Neural crest cell (in vitro differentiated cells): ENCODE measurements at places on chromosomes 11 and 22.

- DNase-seq: no peak
Measured at GRCh38 chr11:132994966-132995365, 537.3 kb downstream of the OPCML start.

DNA sequence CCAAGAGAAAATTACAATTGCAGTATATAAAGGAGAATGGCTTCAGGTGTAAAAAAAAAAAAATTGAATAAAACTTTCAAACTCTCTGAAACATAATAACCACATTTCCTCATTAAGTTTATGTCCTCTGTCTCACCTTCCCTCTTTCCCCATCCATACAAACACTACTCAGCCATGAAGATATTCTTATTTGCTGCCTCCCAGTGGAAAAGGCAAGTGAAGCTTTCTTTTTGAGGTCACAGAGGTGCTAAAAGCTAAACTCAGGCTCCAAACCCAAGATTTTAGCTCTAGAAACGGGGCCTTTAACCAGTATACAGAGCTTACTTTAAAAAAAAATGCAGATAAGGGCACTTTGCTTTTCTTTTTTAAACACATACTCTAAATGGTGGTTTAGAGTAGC is 1568.5 kb downstream of the FAM181B start:
- no peak for DNase-seq

DNA sequence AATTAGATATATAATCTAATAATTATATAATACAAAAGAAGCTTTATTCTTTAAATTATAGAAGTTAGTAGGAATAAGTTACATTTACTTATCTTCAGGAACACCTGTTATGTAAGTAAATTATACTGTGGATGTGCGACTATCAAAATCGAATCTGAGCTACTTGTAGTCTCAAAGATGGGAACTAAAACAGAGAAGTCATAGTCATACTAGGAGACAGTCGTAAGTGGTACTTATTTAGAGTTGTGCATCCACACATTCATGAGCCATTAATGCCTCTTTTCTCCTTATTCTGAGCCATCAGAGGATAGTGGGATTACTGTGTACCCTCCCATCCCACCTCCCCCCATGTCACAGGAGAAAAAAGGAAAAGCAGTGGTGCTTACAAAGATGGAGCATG is 114.4 kb downstream of the CADM1 start:
- DNase-seq: no peak

- no peak for DNase-seq
Measured at GRCh38 chr22:25569983-25570382, 5.5 kb downstream of the GRK3 start.

GRCh38 chr11:35682230-35683173 is 19.9 kb downstream of the TRIM44 start:
- no peak for DNase-seq

GRCh38 chr11:72848846-72849466 is 34.7 kb downstream of the ATG16L2 start:
- no peak for DNase-seq

DNA sequence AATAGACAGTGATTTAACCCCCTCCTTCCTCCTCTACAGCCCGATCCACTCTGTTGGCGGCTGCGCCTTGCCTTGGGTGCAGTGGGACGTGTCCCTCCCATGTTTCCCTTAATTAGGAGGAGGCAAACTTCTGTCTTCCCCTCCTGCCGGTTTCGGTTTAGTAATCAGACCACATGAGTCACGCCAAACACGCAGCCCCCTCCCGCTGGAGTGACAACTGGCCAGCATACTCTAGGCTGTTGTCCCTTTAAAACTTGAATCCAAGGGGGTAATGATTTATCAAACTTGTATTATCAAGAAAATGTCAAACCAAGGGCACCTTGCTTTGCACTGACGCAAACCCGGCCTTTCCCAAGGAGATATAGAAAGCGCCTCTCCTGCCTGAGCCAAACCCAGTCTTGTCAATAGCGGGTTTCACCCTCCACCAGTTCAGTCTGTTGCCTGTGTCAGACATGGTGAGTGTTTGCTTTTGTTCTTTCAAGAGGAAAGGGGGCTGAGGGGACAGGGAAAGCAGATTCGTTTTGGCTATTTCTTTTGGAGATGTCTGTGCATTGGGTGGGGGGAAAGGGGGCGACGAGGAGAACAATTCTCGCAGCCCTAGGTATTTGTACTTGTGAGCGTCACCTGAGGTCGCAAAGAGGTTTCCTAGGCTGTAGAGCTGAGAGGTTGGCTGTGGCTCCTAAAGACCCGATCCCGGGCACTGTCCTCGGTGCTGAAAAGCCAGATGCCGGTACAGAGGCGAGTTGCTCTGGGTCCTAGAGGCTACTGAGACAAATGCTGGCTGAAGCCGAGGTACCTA is at the start of gene SLC6A5:
Gene SLC6A5, plus strand, starts transcription at position 388 of the 799 bp plus-strand sequence. Its CDS starts 65 bp downstream, at position 453.
- DNase-seq: peak; percentile 75

DNA sequence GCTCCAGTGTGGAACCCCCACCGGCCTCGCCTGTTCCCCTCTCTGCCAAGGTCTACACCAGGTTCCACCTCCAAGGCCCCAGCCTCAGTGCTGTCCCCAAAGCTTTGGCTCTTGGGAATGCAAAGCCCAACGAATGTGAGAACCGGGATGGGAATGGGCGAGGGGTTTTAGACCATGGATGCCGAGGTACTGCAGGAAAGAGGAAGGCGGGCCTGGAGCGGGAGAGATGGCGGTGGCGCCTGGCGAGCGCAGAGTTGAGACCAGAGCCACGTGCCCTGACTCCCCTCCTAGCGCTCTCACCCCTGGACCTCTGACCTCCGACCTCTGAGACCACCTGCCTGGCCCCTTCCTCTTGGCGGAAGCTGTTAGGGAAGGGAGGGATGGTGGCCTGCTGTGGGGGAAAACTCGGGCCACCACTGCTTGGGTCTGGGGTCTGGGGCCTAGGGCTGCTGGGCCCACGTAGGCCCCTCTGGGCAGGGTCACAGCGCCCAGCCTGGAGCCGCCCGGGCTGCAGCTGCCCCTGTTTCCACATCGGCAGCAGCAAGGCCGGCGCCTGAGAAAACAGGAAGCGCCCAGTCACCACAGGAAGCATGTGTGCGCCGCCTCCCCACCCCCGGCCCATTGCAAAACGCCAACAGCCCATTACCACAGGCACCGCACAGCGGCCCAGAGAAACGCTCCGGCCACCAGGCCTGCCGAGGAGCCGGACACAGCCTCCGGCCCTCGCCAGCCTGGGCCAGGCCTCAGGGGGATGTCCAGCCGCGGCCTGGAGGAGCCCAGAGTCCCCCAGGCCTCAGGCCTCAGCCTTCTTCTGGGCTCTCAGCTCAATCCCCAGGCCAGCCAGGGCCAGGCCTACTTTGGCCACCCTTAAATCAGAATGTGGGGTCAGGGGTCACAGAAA is 13.8 kb upstream of the SLC39A13 start:
- no peak for DNase-seq

- no peak for DNase-seq
Measured at GRCh38 chr11:5809122-5809519, 397 bp downstream of the OR52N2 start.

DNA sequence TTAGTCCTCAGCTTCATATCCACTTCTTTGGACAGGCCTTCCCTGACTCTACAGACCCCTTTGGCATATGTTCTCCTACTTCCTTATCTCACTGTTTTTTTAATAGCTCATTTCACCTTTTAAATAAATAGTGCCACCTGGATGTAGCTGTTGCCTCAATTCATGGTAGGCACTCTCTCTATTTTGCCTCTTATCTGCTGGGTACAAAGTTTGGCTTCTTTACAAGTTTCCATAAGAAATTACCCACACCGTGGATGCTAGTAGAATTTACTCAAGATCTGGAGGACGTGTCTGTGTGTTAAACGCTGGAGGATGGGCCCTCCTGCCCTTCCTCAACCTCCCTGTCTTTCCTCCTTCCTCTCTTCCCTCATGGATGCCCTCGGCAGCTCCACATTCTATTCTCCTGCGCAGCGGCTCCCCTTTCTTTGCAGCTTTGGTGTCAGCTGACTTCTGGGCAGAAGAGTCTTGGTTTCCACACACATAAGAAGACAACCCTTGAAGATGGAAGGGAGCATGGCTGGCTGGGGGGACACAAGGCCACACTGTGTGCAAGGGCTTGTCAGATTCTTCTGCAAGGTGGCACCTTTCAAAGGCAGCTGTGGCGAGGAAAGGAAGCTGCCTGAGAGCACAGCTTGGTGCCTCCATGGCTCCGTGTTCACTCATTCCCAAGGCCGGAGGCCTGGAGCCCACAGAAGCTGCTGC is 212.6 kb downstream of the SNX19 start:
- no peak for DNase-seq

DNA sequence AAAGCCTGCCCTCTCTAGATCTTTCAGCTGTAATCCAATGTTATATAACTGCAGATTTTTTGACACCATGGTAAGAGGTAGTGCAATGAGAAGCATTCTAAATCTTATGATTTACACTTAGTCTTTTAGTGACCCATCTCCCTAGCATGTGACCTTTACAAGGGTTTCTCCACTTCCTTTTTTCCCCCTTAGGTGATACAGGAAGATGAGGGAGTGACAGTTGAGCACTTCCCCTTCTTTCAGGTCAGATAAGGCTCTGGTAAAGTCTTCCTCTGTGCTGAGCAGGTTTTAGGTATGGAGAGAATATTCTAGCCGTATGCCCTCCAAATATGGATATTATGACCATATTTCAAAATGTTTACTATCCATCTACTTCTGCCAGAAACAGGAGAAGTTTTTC is 753.6 kb downstream of the JRKL start:
- DNase-seq: no peak

- DNase-seq: no peak
Measured at GRCh38 chr22:25702040-25702439, 39.9 kb upstream of the MYO18B start.

DNA sequence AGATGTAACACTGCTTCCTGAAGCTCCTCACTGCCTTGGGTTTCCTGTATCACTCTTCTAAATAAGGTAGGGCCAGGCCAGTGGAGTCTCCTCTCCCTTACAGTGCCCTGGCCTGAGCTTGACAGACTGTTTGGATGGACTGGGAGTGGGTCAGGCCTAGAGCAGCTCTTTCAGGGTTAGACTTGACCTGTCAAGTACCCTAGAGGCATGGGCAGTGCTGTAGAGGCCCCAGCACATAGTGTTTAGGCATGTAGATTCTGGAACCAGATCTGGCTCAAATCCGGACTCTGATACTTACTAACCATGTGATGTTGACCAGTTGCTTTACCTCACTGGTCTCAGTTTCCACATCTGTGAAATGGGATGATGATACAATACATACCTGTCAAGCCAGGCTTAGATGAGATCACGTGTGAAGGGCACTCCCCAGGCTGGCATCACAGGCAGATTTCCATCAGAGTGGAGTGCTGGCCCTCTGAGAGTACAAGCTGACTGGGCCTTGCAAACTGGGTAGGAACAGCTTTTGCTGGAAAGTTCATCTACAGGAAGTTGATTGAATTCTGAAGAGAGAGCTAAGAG is 1.4 kb upstream of the MICAL2 start:
- no peak for DNase-seq

DNA sequence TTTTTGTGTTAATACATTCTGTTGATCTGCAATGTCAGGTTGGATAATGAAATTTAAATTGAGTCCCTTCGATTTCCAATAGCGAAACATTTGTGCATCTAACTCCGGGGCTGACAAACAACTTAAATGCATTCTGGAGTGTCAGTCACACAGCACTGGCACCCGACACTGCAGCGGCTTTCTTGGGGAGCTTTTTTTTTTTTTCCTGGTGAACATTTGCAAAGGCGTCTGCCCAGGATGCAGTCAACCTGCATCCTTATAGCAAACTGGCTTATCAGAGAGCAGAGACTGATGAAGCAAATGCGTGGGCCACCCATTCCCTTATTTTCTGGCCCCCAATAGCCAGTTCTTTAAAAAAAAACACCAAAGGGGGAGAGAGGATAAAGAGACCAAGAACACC is 1167.7 kb downstream of the LRRC4C start:
- no peak for DNase-seq

GRCh38 chr22:39665229-39665628 is 94.7 kb downstream of the CACNA1I start:
- no peak for DNase-seq

DNA sequence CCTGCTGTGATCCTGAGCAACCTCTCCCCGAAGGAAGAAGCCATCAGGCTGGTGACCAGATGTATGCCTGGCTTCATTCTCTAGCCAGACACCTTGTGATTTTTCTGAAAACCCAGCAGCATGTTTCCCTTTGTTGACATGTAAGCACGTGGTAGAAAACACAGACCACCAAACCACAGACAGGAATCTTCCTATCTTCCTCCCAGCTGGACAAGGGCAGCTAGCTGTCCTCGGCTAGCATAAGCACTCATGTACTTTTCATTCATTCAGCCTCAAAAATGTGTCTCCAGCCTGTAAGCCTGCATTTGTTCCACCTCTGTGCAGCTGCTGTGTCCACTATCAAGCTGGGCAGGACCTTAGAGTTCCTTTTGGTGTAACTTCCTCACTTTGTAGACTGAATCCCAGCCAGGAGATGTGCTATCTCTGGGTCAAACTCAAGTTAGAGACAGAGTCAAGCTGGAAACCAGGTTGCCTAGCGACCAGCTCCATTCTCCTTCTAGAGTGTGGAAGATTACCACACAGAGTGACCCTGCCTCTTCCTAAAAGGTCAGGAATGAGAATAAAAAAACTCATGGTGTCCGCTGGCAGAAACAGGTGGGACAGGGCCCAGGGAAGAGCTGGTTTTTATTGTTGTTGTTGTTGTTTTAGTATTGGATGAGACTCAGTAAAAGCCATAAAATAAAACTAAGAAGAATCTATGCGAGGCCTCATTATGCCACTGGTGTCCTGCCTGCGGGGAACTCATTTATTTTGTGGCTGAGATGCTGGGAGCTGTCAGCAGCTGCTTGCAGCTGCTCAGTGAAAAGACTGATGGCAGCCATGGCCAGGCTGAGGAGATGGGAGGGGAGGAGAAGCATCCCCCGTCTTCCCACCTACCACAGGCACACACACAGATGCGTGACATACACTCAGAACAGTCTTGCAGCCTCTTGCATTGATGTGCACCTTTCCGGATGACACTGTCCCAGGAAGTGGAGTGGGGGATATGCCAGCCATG is 7.4 kb upstream of the CLMP start:
- DNase-seq: no peak

DNA sequence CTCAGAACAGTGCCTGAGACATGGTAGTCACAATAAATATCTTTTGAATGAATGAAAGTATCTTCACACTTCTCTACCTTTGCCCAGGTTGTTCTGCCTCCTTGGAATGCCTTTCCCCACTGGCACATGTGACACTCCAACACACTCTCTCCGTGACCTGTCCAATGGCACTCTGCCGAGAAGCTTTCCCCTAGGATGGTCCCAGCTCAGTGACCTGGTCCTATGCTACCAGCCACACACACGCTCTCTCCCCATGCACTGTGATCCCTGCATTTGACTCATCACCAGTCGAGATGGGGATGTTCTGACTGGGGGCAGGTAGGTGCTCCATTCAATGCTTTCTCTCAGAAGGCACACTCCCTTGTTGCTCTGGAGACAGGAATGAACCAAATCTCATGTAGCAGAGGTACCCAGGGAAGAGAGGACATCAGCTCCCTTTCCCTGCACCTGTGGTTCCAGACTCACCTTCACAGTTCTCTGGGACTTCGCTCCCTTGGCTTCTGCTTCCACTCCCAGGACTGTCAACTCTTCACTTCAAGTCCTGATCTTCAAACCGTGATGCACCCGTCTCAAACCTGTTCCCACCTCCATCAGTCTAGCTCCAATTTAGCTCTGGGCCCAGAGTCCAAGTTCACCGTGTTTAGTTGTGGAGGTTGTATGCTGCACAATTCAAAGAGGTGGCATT is 30.7 kb upstream of the LMO1 start:
- no peak for DNase-seq
